ENCODE measurements at places on chromosomes 16 and 17.
A peak's percentile ranks its signal among the peaks of the same experiment; 100 is the strongest.

- DNase-seq, result no peak
Observed at GRCh38 chr17:81437191-81437651, 42.0 kb downstream of the BAHCC1 start.

- DNase-seq, result no peak
Observed at GRCh38 chr16:4384509-4384942, 12.9 kb downstream of the VASN start.

GRCh38 chr16:87003414-87003755, 313.8 kb downstream of the C16orf95 start:
- no peak for DNase-seq

- DNase-seq, result peak; percentile 20
Observed at GRCh38 chr17:17849845-17850373, 13.1 kb upstream of the SREBF1 start.

- DNase-seq, result no peak
Observed at GRCh38 chr17:40188694-40189093, 11.4 kb downstream of the RAPGEFL1 start.
